ENCODE measurements at places on chromosomes 2 and 18.

DNA sequence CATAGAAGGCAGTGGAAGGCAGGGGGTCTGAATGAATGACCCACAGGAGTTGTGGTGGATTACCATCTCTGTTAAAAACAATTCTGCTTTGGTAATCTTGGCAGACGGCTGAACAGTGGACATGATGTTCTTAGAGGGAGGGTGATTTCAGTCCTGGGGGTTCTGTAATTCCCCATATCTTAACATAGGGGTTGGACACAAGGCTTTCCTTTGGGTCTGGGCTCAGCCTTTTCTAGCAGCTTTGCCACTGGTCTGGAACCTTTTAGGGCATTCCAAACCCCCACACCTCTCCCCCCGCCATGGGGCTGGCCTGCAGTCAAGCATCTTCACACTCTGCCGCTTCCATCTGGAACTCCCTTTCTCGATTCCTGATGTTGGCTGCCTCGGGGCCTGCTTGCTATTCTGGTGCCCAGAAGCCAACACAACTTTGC lies 50.3 kb downstream of the RPL37A start:
- no peak for DNase-seq

GRCh38 chr18:68940039-68940438 lies 142.2 kb downstream of the CCDC102B start:
- DNase-seq: no peak

DNA sequence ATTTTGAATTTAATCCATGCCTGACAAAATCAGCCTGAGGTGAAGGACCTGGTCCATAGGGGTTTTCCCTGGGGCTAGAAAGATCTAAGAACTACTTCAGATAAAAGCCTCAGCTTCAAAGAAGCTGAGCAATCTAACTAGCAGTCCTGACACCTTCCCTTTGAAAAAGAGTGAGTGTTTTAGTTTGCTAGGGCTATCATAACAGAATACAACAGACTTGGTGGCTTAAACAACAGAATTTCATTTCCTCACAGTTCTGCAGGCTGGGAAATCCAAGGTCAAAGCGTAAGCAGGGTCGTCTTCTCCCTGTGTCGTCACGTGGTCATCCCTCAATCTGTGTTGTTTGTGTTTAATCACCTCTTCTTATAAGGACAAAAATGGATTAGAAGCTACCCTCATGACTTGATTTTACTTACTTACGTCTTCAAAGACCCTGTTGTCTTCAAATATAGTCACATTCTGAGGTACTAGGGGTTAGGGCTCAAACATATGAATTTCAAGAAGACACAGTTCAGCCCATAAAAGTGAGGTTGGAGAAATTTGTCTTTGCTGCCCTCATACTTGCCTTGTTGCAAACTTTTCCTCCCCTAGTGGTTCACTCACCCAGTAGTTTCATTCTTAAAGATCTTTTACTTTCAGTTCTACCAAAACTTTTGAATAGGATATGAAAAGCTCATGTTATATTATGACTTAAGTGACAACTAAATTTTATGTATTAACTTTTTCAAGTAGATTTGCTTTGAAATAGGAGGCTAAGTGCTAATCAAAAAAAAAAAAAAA lies 673.8 kb downstream of the ARHGAP15 start:
- no peak for DNase-seq

DNA sequence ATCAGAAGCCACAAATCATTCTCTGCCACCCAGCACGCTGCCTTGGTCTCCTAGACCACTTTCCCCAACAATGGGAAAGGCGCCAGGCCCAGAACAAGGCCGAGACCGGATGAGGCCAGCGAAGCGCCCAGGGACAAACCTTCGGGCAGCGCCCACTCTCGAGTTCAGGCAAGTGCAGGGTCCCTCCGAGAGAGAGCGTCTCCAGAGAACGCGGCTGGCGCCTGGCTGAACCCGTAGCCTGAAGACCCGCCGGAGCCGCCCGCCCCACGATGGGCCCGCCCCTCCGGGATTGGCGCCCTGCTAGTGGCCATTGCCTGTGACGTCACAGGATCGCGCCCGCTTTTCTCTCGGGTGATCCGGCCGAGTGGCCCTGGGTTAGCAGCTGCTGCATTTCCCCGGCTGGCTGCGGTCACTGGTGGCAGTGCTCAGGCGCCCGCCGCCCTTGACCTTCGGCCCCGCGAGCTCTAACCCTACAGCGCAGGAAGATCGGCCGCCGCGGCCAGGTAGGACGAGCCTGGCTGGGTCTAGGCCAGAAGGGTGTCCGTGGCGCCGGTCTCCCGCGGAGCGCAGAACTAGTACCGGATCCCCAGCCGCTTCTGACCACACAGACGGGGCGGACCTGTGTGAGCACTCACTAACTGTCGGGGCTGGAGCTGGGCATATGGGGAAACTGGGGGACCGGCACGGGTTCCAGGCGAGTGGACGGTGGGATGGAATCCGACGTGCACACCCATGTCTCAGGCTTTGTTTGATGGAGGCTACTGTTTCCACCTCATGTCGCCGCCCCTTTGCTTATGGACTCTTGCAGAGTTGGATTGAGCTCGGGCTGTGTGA lies at the start of gene FAHD2A:
Gene FAHD2A, plus strand, starts transcription at position 339 of the 834 bp plus-strand sequence. CDS start 2,851 bp downstream, outside the sequence.
- peak; percentile 91 for DNase-seq

DNA sequence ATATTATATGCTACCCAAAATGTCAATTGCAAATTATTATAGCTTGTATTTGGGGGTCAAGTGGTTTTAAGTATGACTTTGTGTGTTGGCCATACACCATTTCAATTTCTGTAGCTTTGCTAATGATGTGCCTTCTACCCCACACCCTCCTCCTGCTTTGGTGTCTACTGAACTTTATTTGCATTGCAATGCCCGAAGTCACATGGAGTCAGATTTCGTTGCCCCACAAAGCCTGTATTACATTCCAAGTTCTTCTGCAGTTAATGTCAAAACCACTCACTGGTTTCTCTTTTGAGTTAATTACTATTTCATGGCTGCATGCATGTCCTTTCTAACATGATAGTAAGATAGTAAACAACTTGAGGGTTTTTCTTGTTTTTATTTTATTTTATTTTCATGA lies 528.9 kb downstream of the RIT2 start:
- no peak for DNase-seq

GRCh38 chr2:215548714-215549113 lies 112.8 kb upstream of the FN1 start:
- DNase-seq: no peak

- no peak for DNase-seq
Measured at GRCh38 chr2:184769023-184769422, 170.7 kb downstream of the ZNF804A start.

GRCh38 chr2:172561270-172561669 lies 5.4 kb downstream of the PDK1 start:
- DNase-seq: no peak

All from hematopoietic multipotent progenitor cell treated with erythropoietin and hydrocortisone succinate and interleukin-3 and kit ligand, for 8 days (in vitro differentiated cells).